ENCODE measurements at places on chromosomes 1 and 21.

- peak; percentile 29 for DNase-seq
Observed at GRCh38 chr1:109618661-109619575, 498 bp downstream of the GNAT2 start.

DNA sequence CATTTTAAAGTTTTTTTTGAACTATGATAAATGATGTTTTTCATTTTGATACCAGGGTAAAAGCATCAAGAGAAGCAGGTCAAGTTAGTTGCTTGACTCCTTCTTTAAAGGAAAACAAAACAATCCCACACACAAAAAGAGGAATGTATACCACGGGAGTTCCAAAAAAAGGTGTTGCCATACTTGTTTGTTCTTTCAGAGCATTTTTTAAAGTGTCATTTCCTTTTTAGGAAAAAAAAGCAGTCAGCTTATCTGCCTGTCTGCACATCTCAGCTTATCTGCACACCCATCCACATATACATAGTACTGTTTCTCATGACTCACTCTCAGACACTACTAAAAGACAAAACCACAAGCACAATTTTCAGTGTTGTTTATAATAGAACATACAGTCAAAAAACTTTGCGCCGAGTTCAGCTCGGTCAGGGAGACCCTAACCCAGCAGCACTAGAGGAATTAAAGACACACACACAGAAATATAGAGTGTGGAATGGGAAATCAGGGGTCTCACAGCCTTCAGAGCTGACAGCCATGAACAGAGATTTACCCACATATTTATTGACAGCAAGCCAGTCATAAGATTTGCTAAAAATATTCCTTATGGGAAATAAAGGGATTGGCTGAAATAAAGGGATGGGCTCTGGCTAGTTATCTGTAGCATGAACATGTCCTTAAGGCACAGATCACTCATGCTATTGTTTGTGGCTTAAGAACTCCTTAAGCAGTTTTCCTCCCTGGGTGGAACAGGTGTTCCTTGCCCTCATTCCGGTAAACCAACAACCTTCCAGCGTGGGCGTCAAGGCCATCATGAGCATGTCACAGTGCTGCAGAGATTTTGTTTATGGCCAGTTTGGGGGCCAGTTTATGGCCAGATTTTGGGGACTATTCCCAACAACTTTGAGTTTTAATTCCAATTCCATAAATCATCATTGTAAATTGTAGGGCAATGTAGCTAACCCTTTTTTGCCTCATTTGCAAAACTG lies 11.4 kb upstream of the MNDA start:
- peak; percentile 22 for DNase-seq

- DNase-seq, result no peak
Observed at GRCh38 chr21:45502006-45502345, 40.3 kb downstream of the SLC19A1 start.

DNA sequence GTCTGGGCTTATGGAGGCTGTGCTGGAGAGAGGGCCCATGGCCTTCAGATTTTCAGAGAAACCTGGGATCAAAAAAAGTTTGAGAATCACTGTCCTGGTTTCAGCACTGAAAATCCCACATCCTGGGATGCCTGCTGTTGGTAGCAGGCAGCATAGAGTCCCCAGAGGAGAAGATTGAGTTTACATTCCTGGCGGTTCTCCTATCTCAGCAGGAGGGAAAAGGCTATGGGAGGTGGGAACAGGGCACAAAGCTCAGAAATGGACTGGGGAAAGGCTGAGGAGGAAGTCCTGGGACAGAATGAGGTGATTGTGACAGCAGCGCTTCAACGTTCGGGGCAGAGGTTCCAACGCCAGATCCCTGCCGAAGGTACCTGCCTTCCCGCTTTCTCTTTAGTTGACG lies 103.4 kb downstream of the ETS2 start:
- DNase-seq, result no peak

GRCh38 chr1:91757763-91758460 lies 128.0 kb downstream of the TGFBR3 start:
- no peak for DNase-seq

- no peak for DNase-seq
Observed at GRCh38 chr1:203270448-203270847, 34.9 kb upstream of the BTG2 start.

- no peak for DNase-seq
Observed at GRCh38 chr1:108190001-108190634, 10.0 kb downstream of the SLC25A24 start.

DNA sequence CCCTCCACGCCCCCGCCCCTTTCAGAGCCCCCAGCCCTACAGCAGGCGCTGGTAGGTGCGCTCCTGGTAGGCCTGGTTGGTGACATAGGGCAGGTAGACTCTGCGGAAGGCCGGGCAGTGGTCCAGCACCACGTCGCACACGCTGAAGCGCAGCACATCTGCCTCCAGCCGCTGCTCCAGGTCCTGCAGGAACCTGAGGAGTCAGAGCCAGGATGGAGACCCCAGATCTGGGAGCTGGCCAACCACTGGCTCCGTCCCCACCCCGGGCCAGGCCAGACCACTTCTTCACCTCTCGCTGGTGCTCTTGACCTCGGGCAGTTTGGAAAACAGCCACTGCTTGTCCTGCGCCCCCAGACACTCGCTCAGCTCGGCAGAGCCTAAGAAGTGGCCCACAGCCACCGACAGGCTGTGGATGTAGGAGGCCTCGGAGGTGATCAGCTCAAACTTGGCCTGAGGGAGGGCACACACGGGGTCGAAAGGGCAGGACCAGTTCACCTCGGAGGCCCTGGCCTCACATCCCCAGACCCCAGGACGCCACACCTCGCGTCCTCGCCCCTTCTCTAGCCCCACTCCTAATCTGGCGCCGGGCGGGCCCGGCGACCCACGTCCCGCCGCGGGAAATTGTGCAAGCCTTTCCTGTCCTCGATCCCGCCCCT lies 6.4 kb downstream of the ARHGEF19 start:
- no peak for DNase-seq

- DNase-seq, result no peak
Observed at GRCh38 chr1:58585581-58586151, 8.6 kb upstream of the TACSTD2 start.

All from activated naive CD4-positive, alpha-beta T cell treated with anti-CD3 and anti-CD28 coated beads, Interleukin-2, amount 10 ng/mL, durations not matched to agents 7 days and 5 days (primary cell).